Fibroblast of skin of left quadriceps (primary cell): ENCODE measurements at places on chromosomes 1 and 21.

DNA sequence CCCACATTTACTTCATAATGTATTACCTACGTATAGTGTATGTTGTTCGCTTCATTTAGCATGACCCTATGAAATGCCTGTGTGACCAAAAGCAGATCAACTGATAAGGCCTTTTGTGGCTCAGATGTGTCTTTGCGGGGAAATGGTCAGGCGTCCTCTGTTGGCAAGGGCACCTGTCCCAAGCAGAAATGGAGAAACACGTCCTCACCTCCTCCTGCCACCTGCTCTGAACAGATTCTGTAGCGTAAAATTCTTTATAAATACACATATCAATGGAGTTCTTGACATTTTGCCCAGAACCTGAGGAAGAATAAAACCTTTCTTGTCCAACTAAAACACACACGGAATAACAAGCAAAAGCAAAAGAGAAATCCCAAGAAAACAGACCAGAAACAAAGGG, 417.9 kb downstream of the KIF26B start:
- DNase-seq: no peak

- DNase-seq: no peak
Observed at GRCh38 chr1:64856553-64856952, 109.8 kb downstream of the JAK1 start.

DNA sequence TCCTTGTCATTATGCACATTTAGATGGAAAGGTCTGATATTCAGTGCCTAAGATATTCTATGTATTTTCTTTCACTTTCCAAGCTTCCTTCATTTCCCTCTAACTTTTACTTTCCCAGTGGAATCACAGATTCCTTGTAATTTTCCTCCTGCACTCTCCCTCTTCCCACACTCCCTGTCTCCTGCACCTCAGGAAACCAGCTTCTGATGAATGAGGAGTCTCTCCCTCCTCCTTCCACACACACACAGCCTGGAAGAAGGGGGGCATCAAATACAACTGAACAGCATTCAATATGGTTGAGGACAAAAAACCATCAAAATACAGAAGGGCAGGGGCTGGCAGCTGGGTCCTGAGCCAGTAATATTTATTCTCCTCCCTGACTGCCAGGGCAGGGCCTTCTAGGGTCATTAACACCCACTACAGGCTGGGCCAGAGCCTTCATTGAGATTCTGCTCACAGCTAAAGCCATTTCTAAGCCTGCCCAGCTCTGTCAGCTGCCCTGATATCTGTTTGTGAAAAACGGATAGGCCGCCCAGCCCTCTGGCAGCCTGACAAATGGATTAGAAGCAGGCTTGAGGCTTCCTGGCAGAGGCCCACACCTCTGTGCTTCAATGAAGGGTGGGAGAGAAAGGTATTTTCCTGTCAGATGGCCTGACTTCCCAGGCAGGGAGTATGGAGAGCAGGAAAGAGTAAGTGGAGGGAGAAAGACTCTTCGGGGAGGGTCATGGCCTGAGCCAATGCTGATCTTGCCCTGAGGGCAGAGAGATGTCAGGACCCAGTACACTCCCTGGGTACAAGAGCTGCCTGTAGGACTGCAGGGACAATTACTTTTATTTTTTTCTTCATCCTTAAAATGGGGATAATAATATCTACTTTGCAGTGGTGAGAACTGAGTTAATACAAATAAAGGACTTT, 138.9 kb upstream of the SPATA6 start:
- no peak for DNase-seq

GRCh38 chr1:67165468-67166041, 699 bp upstream of the IL23R start:
- DNase-seq: no peak

DNA sequence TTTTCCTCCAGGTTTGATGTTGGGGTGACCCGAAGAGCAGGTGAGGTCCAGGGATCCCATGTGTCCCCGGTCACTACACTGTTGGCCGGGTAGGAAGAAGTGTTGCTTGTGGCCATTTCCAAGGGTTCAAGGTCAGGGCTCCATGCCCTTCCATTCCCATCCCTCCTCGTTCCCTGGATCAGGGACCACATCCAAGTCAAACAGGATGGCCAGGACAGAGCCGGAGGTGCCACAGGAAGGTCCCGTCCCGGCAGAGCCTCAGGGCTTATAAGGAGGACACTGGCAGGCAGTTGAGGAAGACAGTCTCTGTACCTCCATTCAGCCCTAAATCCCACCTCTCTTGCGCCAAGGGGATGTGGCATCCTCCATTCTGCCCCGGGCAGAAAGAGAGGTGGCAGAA, 22.0 kb upstream of the FAM131C start:
- DNase-seq: no peak

DNA sequence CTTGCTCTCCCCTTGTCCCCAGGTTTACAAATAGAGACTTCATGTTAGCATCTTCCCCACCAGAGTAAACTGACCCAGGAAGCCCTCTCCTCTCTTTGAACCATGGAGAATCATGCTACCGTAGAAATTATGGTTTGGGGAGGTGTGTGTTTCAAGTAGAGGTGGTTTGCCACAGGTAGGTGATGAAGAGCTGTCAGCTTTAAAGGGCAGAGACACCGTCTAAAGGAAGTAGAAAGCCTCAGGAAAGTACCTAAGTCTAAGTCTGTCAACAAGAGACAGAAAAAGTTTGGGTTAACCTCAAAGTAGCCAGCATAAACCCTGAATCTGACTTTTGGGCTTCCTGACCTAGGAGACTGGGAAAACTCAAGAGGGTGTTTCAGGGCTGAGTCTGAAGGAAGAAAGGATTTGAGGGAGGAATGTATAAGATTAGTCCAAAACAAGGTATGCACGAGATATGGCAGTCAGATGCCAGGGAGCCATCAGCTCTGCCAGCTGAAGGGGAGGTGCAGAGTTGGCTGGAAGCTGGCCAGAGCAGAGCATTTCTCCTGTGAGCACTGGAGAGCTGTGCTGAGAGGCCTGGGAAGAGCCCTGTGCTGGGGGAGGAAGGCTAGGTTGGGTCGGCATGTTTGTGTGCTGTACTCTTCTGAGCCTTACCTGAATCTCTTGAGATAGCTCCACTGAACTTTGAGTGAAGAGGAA, 14.3 kb downstream of the ADAMTSL4 start:
- DNase-seq: no peak

- DNase-seq: no peak
Observed at GRCh38 chr1:98426092-98426491, 235.4 kb upstream of the SNX7 start.

- DNase-seq: no peak
Observed at GRCh38 chr1:26538480-26539412, 9.2 kb downstream of the RPS6KA1 start.

- DNase-seq: no peak
Observed at GRCh38 chr1:227169343-227169742, 148.9 kb downstream of the CDC42BPA start.

DNA sequence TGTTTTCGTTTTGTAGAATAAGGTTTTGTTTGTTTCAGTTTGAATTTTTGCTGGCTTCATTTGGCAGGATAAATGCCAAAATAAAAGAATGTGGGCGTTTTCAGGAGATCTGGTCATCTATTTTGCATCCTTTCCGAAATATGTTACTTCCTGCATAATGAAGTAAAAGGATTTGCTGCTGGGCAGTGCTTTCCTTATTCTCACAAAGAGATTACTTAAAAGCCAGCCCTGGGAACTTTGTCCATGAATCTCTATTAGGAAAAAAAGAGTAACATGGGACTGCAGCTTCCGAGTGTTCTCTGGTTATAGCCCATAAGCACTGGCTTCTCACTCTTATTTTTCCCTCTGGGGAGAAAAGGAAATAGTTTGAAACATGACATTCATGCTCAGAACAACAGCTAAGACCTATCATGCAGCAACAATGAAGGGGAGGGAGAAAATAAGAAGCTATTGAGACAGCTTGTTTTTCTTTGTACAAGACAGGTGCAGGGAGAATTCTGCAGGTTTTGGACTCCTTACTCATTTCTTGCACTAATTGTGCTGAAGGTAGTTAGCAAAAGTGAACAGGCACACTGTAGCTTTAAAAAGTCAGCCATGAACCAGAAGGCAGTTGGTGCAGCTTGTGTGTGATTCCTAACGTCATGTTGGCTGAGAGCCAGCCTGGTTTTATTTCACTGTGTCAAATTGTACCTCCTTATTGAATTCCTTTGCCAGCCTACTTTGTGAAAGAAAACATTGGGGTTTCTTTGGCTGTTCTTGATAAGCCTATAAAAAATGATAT, at the start of gene SAMD13:
Gene SAMD13, plus strand, starts transcription at position 705 of the 781 bp plus-strand sequence. CDS start 1,527 bp downstream, outside the sequence.
- DNase-seq: peak; percentile 21

DNA sequence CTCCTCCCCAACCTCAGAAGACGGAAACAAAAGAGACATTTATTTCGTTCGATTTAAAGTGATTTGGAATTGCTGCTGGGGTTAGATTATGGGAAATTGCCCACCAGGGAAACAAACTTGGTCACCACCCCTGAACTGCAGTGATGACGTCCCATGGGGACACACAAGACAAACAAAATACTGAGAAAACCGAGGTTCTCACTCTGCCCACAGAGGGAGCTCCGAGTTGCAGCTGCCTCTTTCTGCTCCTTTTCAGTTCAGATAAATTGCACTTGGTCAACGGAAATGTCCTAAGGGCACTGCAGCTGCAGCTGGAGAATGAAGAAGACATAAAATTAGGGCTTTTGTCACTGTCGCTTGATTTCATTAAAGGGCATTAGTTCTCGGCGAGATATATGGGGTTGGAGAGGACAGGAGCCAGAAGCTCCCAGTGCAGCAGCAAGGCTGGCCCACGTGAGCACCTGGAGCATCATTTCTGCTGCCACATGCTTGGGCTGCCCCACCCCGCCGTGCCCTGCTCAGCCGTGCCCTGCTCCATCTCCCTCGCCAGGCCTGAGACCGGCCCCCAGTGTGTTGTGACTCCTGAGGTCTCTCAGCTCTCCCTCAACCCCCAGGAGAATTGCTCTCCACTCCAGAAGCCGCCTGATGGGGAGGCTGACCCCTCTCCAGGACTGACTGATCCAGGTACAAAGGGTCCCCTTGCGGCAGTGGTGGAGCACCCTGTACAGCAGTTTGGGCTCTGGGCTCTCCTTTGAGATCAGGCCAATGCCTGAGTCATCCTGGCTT, 231.7 kb upstream of the AJAP1 start:
- DNase-seq: no peak

- no peak for DNase-seq
Observed at GRCh38 chr1:40820251-40820797, 36.7 kb downstream of the KCNQ4 start.
